ENCODE measurements at places on chromosomes 12 and 14.
A peak's percentile ranks its signal among the peaks of the same experiment; 100 is the strongest.

DNA sequence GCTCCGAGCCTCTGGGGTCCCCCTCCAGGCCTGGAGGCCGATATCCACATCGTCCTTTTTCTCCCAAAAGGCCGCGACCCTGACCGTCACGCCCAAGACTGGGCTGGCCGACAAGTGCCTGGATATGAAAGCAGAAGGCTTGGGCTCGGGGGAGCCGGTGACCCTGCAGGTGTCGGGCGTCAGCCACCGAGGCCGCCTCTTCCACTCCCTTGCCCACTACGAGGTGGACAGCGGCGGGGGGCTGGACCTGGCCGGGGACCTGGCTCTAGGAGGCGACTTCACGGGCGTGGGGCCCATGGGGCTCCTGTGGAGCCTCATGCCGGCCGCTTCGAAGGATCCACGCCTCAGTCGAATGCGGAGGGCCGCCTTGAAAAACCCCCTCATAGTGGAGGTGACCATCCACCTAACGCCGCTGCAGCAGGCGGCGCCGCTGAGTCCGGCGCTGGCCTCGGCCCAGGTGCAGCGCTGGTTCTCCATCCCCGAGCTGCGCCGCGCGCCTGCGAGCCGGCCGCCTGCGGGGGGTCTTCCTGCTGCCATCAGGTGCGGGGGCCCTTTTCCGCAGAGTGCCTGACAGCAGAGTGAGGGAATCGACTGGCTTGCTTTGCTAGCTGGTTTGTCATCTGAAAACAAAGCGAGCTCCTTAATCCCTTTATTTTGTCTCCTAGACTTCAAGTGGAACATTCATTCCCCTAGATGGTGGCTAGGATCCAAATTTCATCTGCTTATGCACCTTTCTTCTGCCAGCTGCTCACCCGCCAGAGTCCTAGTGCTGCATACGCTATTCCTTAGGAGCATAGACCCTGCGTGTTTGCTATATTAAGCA, 10.6 kb upstream of the DNAL1 start:
- no peak for DNase-seq

DNA sequence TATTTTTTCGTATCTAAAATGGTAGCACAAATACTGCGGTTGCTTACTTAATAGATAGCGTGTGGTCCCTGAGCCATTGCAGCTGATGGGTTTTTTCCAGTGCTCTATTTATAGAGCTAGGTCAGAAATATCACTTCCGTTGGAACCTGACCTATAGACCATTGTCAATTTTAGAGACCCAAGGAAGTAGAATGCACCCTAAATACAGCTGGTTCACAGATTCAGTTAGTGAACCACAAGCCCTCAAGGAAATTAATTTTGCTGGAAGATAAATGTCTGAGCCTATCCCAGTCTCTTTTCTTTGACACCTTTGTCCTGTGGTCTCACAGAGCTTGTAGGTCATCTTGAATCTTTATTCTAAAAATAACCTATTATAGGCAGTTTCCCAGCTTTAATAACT, 391.0 kb downstream of the ZFP36L1 start:
- no peak for DNase-seq

- no peak for DNase-seq
Measured at GRCh38 chr14:77025744-77026165, 2.8 kb downstream of the IRF2BPL start.

GRCh38 chr12:2795291-2796186, 769 bp downstream of the FKBP4 start:
- DNase-seq, result peak; percentile 75

DNA sequence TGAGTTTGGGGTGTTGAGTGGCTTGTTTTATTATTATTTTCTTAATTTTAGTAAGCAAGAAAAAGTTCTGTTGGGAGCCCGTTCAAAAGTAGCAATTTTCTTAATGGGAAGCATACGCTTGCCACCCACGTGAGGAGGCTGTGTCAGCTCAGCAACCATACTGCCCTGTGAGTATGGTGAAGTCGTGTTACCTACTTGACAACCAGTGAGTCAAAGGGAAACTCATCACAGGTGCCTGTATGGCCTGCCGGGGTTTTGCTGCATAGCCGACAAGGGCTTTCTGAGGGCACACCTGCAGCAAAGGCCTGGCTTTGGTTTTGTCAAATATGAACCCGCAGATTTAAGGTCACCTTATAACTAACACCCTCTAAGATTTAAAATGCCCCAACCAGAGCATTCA, 31.1 kb downstream of the PITPNM2 start:
- DNase-seq, result no peak

- DNase-seq, result no peak
Measured at GRCh38 chr12:19972325-19973288, 395.7 kb upstream of the PDE3A start.

DNA sequence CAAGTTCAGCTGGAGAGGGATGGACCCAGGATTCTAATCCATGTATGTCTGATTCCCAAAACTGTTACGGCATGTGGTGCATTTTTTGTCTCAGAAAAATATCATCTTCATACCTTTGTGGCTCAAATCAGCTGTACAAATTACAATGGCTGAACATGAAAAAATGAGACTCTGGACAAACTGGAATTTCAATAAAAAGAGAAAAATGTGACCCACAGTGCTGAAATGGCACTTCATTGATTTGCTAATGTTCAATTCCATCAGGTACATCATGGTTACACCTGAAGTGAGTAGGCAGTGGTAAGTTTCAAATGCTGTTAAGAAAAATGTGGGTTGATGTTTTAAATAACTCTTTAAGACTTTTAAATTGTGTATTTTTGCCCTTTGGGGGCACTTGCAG, 165.6 kb upstream of the CAND1 start:
- no peak for DNase-seq

- DNase-seq, result no peak
Measured at GRCh38 chr12:85765453-85765869, 70.7 kb downstream of the RASSF9 start.

DNA sequence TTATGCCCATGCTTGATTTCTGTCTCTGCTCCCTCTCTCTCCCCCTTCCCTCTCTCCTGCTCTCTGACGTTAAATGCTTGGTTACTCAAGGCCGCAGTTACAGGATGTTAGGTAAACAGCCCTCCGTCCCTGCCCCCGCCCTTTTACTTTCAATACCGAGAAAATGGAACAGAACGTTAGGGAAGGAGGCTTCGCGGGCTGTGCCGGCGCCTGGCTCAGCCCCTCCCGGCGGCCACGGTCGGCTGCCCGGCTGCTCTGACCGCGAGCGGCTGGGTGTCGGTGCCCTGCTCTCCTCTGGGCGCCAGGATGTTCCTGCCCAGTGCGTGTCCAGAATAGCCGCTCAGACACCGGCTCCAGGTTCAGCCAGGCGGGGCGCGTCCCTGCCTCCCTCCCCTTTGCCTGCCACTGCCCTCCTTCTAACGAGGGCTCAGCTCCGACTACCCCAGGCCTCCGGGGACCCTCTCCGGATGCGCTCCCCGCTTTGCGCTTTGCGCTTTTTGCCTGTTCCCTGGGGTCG, 166.1 kb downstream of the ADCK1 start:
- DNase-seq, result peak; percentile 75

Data from NB4 (cell line).